Right ventricle myocardium superior (tissue), 1 donor: ENCODE measurements at places on chromosomes 16 and 17.

DNA sequence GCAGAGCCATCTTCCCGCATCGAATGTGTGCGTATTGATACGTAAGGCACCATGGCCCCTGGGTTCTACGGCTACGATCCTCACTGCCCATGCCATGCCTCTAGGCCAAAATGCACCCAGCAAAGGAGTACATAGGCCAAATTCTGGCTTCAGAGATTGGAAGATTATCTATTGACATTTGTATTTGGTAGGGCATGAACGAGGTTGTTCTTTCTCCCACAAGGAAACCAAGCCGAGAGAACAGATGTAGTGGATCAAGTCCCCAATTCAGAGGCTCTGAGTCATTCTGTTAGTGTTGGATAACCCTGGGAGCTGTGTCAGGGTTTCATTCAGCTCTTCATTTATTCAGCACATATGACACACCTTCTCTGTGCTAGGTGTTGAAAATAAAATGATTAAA lies 36.5 kb downstream of the HOXB1 start:
- DNase-seq = no peak

- DNase-seq = no peak
Observed at GRCh38 chr16:10121491-10121890, 60.7 kb downstream of the GRIN2A start.

DNA sequence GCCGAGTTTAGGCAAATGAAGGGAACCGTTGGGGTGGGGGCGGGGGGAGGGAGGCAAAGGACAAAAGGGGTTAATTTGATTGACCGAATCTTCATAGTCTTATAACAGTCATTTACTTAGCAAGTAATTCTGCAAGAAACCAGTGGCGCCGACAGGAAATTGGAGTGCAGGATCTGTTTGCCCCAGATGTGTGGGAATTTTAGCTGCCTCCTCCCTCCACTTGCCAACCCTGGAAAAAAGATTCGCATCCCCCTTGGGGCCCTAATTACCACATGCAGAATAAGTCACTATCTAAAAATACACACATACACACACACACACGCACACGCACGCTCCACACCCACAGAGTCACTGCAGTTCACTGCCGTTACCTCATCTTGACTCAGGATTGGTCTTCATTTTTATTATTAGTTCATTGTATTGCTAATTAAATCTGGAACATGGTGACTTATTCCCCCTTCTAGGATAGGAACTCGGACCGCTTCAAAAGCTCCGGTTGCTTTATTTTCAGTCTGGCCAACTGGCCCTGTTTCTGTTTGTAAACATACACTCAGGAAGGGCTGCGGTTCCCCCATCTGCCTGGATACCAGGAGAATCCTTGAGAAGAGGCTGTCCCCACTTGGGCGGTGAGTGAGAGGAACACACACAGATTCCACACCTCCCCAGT lies 241.6 kb upstream of the SALL1 start:
- peak; percentile 37 for DNase-seq

DNA sequence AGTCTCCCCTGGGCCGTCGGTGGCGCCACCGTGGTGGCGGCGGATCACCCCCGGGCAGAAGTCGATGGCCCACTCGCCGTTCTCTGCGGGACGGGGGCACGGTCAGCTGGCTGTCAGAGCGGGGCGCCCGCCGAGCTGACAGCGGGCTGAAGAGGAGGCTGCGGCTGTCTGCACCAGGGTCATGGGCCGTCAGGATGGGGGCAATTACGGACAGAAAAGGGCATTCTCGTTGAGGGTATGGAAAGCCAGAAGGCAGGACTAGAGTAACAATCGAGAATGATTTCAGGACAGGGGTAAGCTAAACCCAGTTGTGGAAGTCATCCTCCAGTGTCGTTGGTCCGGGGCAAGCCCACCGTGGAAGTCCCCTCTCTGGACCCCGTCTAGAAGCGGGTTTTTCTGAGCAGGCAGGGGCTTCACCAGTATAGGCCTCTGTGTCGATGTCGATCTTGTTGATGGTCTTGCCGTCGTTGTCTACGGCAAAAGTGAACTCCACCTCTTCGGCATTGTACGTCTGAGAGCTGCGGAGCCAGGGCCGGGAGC lies 1.7 kb downstream of the CHRNE start:
- no peak for DNase-seq

- no peak for DNase-seq
Observed at GRCh38 chr17:29050176-29050575, 7.2 kb downstream of the PIPOX start.

DNA sequence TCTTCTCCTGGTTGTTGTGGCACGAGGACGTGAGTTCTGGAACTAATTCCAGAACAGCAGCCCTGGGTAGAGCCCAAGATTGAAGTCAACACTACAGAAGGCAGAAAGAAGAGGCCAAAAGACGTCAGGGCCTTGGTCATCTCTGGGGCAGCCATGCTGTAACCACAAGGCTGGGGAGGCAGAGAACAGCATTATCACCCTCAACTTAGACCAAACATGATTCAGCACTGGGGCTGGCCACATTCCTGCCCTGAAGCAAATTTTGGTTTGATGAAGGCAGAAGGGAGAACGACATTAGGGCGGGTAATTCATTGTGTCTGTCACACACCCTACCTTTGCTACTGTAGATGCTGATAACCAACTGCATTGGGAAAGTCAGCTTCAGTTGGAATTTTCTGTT lies 9.7 kb upstream of the ALOX15B start:
- no peak for DNase-seq
